ENCODE measurements at places on chromosomes 16 and 17.
A peak's percentile ranks its signal among the peaks of the same experiment; 100 is the strongest.

GRCh38 chr16:4506450-4506849 is 30.3 kb downstream of the HMOX2 start:
- peak; percentile 71 for DNase-seq

GRCh38 chr16:78606545-78606944 is 507.1 kb downstream of the WWOX start:
- DNase-seq, result no peak

GRCh38 chr17:61461967-61462718 is 9.9 kb downstream of the TBX4 start:
- DNase-seq, result no peak

DNA sequence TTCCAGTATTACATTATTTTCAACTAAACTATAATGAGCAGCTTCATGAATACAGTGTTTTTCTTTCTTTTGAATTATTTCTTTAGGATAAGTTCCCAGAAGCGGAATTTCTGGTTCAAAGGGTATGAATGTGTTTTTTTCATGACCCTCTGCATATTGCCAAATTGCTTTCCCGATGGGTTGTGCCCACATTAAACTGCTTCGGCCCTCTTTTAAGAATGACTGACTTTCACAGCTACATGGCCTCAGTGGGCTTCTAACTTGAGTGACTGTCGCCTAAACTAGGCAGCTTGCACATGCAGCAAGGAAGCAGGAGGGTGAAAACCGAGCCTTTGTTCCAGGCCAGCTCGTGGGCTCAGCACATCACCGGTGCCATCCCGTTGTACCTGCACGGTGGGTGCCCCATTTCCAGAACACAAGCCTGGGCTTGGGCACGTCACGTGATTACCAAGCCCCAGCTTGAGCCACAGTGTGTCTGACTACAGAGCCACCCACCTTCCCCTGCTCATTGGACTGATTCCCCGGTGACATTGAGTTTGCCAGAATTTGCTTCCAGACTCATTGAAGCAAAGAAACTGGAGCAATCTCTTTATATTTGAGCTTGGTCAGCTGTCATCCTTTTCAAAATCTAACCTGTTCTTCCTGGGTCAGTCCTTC is 112.8 kb downstream of the CLEC16A start:
- no peak for DNase-seq

DNA sequence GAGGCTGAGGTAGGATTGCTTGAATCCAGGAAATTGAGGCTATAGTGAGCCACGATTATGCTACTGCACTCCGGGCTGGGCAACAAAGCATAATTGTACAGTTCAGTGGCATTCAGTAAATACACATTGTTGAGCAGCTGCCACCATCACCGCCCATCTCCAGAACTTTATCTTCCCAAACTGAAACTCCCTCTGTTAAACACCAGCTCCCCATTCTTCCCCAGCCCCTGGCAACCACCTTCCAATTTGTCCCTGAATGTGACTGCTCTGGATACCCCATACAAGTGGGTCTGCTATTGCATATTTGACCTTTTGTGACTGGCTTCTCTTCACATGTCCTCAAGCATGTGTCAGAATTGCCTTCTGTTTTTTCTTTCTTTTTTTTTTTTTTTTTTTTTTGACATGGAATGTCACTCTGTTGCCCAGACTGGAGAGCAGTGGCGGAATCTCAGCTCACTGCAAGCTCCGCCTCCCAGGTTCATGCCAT is 2.9 kb downstream of the RPL38 start:
- DNase-seq, result no peak

DNA sequence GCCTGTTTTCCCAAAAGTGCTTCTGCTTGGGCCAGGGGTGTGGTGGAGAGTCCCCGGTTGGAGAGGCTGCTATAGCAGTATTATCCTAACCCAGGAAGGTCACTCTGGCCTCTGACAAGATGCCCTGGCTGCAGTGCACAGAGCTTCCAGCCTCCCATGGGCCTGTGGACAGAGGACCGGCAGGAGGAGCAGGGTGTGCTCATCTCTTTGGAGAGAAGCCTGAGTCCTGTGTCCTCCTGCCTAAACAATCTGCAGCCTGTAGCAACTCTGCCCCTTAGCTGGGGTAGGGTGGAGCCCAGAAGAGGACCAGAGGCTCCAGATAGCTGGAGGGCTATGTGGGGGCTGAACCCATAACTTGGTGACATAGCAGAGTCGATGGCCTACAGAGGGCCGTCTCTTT is 78.0 kb downstream of the MPRIP start:
- DNase-seq, result no peak

DNA sequence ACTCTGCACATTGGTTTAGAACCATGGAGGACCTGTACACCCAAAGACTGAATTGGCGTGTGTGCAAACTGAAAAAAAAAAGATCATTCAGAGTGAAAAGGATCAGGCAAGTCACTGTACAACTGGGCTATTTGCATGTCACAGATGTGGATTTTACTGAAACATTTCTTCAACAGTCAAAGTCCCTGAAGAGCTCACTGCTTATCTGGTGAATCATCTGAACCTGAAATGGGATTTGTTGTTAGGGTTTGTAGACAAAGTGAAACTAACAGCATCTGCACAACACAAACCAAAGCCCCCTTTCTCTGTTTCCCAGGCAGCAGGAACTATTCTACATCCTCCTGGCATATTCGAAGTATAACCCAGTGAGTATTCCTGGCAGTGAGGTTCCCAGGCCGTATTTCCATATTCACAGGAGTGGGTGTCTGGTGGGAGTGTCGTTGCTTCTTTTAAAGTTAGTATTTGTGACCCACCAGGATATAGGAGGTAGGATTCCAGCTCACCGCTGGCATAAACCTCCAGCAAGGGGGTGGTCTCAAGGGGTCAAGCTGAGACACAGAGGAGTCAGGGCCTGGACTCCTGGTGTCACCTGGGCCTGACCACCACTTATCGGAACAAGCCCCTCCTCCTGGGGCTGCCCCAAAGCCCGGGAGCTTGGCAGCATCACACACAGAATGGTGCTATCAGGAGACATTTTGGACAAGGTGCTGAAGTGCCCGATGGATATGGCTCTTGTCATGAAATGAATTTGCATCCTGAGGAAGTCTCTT is 80.9 kb downstream of the GOSR1 start:
- DNase-seq, result no peak
